ENCODE measurements at places on chromosomes 7 and 10. TPM values are rescaled to one million over a fixed set of nuclear protein-coding genes. Genes with fewer than 3 reads are reported as not detected.

GRCh38 chr7:80472491-80473200, 39.2 kb downstream of the GNAT3 start:
- DNase-seq = no peak

DNA sequence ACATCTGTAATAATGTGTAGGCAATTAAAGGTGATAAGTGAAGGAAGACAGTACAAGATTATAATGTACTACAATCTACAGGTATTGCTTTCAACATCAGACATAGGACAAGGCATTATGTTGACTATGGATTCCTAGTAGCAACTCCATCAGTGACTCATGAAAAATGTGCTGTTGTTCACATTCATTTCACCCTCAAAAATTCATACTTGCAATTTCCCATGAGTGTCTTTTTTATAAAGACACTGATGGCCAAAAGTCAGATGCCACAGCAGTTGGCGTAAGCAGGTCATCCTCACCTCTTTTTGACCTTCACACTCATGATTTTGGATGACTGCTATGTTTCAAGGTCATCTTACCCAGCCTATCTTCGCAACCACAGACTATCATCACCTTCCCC, 100.0 kb upstream of the AMPH start:
- no peak for DNase-seq

The MKX gene
- not detected for total RNA-seq

The PDLIM1 gene
- 51.1 TPM for total RNA-seq

DNA sequence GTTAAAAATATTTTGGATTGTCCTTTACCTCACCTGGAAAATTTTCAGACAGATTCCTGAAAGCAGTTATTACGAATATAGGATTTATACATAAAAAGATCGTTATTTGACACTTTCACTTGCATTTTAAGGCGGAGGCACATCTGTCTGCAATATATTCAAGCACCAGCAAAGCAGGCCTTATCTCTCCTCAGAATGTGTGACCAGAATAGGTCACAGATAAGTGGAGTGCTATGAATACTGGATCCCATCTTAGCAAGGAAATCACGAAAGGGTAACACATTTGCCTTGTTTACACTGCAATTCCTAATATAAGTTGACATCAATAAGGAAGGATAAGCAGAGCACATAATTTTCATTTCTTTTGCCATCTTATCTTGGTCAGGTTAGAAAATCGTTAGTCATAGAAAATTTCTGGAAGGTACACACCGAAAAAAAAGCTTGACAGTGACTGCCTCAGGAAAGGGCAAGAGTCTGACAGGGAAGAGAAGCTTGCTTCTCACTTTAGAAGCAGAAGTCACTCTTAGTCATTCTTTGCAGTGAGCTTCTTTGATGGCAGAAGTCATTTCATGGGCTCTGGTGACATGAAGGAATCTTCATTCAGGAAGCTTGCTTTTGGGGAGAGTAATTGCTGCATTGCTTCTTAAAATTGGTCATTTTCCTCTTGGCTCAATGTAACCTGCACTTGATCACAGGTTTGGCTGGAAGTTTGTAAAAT, 98.1 kb upstream of the STK17A start:
- DNase-seq = no peak

DNA sequence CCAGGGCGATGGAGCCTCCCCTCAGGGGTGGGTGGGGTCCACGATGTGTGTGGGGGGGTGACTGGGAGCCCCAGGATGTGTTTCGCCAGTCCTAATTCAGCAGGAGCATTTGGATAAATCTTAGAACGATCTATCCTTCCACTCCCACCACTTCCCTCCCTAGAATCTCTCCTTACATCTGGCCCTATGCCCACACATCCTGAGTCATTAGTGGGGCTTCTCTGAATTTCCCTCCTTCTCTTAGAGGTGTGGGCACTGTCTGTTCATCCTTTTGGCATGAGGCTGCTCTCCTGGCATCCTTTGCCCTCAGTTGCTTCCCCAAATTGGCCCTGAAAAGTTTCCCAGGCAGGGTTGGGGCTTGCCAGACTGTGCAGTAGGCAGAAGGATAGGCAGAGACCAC, 1.6 kb downstream of the GHRHR start:
- no peak for DNase-seq

The HPSE2 gene
- not detected for total RNA-seq

GRCh38 chr10:17548162-17548561, 69.0 kb downstream of the HACD1 start:
- DNase-seq = peak; percentile 11

DNA sequence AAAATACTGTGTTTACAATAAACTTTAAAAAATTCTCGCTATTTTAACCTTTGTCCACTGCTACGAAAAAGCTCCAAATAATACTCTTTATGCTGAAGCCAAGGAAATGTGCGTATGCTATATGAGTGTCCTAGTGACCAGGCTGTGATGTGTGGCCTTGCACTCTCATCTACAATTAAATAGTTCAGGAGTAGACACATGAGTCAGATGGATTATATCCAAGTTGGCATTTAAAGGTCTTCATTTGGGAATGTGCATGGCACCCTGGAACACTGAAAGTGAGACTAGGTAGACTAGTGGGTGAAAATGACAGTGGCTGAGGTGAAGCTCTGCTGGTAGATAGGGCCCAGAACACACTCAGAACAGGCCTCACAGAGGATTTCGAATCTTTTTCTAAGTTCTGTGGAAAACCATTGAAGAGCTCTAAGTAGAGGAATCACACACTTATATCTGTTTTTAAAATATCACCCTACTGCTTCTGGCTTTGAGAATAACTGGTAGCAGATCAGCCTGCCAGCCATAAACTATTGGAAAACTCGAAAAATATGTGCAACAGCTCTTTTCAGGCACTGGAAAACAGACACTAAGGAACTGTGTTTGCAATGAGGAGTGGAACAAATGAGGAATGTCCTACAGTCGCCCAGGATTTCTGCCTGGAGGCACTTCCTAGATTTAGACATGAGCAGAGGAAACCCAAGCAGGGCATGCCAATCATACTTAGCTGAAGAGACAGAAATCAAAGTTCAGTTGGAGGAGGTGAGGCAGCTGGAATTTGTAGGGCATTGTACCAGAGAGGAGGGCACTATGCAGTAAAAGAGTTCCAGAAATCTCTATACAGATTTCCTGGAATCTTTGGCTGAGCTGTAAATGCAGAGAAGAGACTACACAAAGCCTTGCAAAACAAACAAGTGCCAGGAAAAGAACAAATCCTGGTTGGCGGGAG, 603.8 kb upstream of the LRRTM3 start:
- DNase-seq = no peak

DNA sequence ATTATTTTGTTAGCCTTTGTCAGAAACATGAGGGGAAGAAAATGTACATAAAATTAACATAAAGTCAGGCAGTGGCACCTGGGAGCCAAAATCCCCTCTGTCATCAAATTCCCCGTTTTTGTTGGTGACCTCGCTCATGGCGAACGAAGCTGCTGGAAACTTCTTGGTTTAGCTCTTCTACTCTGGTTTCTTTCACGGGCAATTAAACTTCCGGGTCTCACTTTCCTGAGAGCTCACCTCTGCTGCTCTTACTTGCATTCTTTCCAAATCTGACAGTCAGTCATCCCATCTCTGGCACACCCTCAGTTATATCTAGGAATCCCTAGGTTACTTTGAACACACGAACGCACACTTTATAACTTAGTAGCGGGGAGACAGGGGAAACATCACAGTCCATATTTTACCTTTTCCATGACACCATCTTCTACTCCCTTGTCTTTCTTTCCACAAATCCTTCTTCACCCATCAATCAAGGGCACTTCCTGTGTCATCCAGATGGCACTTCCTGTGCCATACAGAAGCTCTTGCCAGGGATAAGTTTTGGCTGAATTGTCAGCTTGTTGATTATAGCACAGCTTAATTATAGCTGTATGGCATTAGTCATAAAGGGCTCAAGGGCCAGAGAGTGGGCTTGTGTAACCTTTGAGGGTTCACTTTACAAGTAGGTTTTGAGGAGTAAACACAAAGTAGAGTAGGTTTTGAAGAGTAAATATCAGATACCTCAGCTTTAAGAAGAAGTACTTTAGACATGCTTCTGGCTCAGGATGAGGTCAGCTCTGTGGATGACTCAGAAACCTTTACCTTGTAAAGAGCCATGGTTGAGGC, 105.1 kb downstream of the GATA3 start:
- no peak for DNase-seq

GRCh38 chr7:46812101-46812675, 769.7 kb downstream of the TNS3 start:
- DNase-seq = no peak

- no peak for DNase-seq
Measured at GRCh38 chr7:112866424-112866823, 76.2 kb upstream of the TMEM168 start.

The GARIN1A gene
- under 0.01 TPM for total RNA-seq

The SLC12A9 gene
- total RNA-seq = 28.9 TPM

The VSTM4 gene
- 0.39 TPM for total RNA-seq

DNA sequence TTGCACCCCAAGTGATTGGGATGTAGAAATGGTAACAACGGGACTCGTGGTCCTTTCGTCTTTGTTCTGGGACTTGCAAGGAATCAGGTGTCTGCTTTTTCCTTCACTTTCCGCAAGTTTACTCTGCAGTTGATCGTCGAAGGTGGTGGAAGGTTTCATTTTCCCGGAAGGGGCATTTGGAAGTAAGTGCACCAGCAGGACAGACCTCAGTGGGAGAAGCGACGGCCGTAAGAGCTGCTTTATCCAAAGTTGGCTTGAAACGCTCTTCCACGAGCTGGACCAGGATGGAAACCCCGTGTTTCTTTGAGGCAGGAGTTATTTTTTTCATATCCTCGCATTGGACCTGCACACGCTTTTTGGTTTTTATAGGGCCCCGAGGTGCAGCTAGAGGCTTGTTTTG, 1.2 kb downstream of the BRI3 start:
- DNase-seq = peak; percentile 21

- no peak for DNase-seq
Measured at GRCh38 chr10:112832361-112832878, 117.6 kb upstream of the TCF7L2 start.

DNA sequence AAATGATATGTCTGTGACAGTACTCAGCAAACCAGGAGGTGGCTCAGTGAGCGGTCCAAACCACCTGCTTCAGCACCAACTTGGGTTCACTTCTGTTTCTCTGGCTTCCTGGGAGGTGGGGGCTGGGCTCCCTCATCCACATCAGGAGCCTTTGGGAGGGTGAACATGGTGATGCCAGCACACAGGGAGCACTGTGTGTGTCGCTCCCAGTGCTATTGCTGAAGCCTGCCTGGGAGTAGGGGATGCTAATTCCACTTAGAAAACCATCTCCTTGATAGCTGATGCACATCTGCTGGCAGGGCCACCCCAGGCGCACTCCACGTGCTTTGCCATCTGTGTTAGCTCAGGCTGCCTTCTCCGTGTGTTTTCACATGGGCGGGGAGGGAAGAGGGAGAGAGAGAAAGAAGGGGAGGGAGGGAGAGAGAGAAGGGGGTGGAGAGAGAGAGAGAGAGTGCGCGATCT, 58.0 kb downstream of the RAMP3 start:
- no peak for DNase-seq

- DNase-seq = no peak
Measured at GRCh38 chr10:8588135-8588534, 533.6 kb downstream of the GATA3 start.

DNA sequence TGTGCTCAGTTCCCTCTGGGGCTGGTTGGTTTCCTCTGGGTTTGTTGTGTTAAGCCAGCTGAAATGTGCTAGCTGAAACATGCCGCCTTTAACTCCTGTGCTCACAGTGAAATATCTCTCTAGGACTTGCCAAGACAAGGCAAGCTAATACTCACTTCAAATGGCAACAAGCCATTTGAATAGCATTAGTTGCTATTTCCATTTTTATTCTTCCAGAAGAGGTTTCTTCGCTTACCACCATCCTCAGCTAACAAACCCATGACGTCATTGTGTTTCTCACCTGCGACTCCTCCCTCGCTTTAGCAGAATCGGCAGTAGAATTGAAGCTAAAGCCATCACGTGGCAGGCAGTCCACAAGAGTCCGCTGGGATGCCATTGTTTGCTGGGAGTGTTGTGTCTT, 61.3 kb downstream of the ZNF22 start:
- no peak for DNase-seq

The GBX1 gene
- not detected for total RNA-seq

The ERV3-1 gene
- 2.3 TPM for total RNA-seq

GRCh38 chr10:26931223-26931622, 70.5 kb upstream of the ABI1 start:
- no peak for DNase-seq

- DNase-seq = no peak
Measured at GRCh38 chr10:123151737-123152135, 2.5 kb upstream of the BUB3 start.

- no peak for DNase-seq
Measured at GRCh38 chr7:25944777-25945515, 207.1 kb upstream of the NFE2L3 start.

DNA sequence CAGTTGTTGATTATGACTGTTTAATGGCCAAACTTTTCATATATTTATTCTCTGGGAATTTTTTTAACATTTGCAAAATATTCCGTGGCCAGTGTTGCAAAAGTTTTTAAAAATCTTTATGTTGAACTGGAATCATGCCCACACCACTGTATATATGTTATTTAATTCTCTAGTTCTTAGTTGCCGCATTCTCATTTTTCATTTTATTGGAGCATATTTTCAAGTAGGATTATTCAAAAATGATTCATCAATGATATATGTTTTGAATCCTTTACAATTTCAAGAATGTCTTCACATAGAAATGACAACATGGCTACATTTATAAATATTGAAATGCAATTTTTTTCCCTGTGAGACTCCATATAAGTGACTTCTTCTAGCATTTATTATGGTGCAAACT, 188.6 kb upstream of the LRRTM3 start:
- no peak for DNase-seq

DNA sequence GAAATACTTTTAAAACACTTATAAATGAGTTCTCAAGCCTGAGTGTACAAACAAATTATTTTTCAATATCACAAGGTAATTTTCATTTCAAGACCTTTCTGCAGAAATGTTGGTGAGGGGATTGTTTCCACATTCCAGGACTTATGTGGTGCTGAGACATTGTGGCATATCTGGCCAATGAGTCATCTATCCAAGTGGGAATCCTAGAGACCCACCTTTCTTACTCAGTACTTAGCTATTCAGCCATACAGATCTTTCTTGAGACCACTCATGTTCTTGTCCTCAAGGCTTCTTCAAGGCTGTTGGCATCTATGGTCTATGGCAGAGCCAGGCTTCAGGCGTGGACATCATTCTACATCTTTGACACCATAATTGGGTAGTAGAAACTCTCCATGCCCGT, 225.4 kb downstream of the DKK1 start:
- DNase-seq = no peak

DNA sequence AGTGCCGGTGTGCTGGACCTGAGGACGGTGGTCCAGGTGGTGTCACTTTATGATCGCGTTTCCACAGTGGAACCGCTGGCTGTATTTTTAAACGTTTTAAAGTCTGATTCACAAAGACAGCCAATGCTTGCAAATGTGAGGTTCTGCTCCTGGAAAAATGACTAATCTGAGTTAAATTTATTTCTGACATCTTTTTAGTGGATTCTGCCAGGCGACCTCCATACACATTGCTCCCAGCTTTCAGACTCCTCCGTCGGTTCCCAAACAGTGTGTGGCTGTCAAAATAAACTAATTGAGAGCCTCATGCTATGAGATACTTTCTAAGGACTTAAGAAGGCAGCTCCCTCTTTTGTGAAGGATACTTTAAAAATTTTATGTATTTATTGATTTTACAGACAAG, 12.7 kb upstream of the TTYH3 start:
- DNase-seq = no peak

The DNAJC2 gene
- total RNA-seq = 11.3 TPM

- no peak for DNase-seq
Measured at GRCh38 chr7:46557295-46557711, 636.2 kb upstream of the IGFBP3 start.

- DNase-seq = no peak
Measured at GRCh38 chr7:38630720-38631673, at the start of gene AMPH. Gene AMPH, minus strand, starts transcription at chr7:38631373. Its CDS starts 22 bp downstream, at chr7:38631351.

- no peak for DNase-seq
Measured at GRCh38 chr7:148540041-148540738, 50.4 kb upstream of the C7orf33 start.

Measured in dermis microvascular lymphatic vessel endothelial cell (primary cell).